Fibroblast of skin of right quadriceps (primary cell): ENCODE measurements at places on chromosomes 2 and 18.

DNA sequence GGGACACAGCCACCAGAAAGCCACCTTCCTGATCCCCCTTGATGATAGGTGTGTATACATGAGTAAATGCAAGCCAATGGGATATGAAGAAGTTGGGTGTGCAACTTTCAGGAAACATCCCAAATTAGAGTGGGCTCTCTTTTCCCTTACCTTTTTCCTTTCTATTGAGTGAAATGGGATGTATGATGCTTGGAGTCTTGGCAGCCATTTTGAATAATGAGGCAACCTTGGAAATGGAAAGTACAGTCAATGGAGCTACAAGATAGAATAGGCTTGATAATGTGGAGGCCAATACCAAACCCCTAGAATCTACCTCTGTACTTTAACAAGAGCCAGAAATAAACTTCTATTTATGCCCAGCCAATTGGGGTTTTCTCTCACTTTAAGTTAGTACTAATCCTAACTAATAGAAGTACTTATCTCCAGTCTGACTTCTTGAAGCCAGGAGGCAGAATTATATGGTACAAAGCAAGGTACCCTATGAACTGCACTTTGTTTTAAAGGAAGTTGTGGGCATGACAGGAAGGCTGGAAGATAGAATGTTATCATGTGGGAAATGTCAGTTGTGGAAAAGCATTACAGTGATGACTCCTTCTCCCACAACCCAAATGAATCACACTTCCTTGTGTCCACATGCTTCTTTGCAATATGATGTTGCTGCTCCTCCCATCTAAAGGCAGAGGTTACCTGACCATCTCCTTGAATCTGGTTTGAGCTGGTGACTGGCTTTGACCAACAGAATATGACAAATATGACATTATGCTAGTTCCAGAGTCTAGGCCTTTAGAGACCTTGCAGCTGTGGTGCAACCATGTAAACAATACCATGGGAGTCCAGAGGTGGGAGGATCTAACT lies 12.9 kb upstream of the NABP1 start:
- DNase-seq, result peak; percentile 35

GRCh38 chr18:8031496-8031895 lies 464.4 kb downstream of the PTPRM start:
- no peak for DNase-seq

GRCh38 chr2:68974946-68975665 lies 670 bp downstream of the GKN1 start:
- no peak for DNase-seq

DNA sequence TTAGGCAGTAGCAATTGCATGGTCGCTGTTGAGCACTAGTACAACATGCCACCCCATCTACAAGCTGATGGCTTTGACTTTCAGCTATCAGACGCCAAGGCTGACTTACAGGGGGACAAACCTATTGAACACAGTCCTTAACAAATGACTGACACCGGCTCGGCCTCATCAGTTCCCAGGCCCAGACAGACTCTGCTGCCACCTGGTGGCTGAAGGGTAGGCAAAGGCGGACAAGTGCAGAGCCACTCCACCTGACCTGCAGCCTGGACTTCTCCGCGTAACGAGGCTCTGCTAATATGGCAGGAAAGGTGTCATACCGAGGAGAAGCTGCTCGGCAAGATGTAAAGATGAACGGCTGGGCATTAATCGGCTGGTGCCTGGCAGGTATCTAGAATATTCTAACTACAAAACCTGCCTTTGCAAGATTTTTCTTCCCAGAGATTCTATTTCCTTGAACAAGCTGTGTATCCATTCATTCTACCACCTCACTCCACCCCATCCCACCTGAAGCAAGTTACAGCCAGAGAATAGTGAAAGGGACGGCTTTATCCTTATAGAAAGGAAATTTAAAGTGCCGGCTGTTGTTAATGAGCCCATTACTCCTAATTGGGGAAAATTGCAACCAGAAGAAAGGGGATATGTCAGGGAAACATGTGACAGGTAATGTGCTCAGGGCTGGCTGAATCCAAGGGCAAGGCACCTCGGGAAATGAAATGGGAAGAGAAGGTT lies 67.4 kb downstream of the STEAP3 start:
- peak; percentile 50 for DNase-seq

DNA sequence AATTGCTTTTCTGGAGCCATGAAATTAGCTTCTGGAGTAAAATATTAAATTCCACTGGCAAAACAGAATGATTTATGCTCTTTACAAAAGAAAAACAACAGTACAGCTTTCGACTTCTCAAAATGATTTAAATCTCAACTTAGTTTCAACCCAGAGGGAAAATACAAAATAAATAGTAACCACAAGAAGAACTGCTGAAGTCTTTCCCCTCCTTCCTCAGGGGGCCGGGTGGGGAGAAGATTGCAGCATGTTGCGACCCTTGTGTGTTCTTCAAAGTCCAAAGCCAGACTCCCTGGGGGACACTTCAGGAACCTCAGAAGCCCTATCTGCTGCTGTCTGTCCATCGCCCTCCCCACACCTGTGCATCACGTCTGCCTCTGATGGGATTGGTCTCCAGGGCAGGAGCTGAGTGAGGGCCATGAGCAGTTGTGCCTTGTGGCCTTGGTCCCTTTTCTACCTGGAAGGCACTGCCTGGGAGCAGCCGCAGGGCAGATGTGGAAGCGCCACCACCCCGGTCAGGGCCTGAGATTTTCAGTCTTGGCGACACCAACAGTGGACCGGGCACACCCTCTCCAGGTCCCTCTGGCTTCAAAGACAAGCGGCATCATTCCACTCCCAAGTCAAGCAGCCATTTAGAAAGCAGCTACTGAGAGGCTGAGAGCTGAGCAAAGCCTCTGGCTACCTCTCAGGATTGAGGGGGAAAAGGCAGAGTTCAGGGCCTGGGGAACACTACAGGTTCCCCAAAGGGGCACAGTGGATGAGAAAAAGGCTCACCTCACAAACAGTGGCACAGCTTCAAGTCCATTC lies 210.1 kb upstream of the RAB6C start:
- no peak for DNase-seq

DNA sequence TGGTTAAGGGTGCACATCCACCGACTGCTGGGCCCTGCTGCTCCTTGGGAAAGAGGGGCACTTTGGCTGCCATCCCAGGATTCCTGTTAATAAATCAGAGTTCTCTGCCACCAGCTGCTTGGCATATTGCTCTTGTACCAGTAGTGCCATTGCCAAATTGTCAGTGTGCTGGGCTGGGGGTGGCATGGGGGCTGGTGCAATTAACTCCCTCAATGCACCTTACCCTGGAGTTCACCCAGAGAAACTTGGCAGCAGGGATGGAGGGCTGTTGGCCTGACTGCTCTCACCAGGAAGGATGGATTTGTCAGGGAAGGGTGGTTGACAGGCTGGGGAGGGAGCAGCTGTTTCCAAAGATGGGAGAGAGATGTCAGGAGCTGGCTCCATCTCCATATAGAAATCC lies 94.6 kb upstream of the SKOR2 start:
- DNase-seq, result no peak
